DMS153 (cell line): ENCODE measurements at places on chromosomes 11 and 22.

- DNase-seq, result no peak
Observed at GRCh38 chr11:66070604-66071380, 720 bp downstream of the PACS1 start.

GRCh38 chr11:110862407-110862806 is 150.2 kb upstream of the ARHGAP20 start:
- DNase-seq, result peak; percentile 57

- no peak for DNase-seq
Observed at GRCh38 chr11:103537904-103538502, 428.8 kb downstream of the DYNC2H1 start.

- no peak for DNase-seq
Observed at GRCh38 chr11:64802370-64803157, 450 bp downstream of the MAP4K2 start.

- DNase-seq, result no peak
Observed at GRCh38 chr11:99742501-99742900, 721.8 kb downstream of the CNTN5 start.

GRCh38 chr11:65356394-65356972 is 1.9 kb downstream of the TIGD3 start:
- no peak for DNase-seq
